Neural crest cell (in vitro differentiated cells): ENCODE measurements at places on chromosomes 12 and 14.

DNA sequence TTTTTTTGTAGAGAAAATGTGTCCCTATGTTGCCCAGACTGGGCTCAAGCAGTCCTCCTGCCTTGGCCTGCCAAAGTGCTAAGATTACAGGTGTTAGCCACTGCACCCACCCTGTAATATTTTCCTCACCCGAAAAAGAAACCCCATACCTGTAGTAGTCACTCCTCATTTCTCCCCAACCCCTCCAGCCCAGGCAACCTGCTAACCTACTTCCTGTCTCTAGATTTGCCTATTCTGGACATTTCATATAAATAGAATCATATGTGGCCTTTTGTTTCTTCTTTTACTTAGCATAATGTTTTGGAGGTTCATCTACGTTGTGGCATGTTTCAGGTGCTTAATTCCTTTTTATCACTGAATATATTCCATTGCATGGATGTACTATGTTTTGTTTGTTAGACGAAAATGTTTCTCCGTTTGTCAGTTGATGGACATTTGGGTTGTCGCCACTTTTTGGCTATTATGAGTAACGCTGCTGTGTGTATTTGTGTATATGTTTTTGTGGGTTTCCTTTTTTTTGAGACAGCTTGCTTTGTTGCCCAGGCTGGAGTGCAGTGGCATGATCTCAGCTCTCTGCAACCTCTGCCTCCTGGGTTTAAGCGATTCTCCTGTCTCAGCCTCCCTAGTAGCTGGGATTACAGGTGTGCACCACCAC lies 6.2 kb downstream of the ANKRD13A start:
- DNase-seq, result no peak

DNA sequence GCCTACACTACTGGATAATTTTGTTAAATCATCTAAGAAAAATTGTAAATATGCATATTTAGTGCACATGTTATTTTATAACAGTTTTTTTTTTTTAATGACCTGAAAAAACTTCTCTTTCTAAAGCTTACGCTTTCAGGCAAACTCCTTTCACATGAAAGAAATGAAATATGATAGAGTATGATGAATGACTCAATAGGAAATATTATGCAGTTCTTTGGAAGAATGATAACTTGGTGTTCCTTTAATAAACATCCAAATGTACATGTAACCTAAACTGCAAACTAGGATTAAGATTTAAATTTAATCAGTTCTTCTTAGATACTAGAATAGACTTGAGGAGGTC lies 136.6 kb downstream of the FGD4 start:
- DNase-seq, result no peak

DNA sequence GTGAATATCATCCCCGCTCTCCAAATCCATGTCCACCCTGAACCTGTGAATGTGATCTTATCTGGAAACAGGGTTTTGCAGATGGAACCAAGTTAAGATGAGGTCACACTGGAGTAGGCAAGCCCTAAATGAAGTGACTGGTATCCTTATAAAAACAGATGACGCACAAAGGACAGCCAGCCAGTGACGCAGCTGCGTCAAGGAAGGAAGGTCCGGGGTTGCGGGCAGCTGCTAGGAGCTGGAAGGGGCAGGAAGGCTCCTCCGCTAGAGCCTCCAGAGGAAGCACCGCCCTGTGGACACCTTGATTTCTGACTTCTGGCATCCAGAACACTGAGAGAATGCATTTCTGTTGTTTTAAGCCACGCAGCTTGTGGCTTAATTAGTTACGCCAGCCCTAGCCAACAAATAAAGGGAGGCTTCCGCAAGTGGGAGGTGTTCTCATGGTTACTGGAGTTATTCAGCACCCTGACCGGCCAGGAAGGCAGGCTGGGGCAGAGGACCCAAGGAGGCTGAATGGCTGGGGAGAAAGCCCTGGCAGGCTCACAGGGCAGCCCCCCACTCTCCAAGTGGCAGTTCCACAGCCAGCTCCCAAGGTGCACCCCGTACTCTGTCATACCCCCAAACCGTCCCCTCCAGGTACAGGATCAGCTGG lies 127.6 kb upstream of the NCOR2 start:
- no peak for DNase-seq

DNA sequence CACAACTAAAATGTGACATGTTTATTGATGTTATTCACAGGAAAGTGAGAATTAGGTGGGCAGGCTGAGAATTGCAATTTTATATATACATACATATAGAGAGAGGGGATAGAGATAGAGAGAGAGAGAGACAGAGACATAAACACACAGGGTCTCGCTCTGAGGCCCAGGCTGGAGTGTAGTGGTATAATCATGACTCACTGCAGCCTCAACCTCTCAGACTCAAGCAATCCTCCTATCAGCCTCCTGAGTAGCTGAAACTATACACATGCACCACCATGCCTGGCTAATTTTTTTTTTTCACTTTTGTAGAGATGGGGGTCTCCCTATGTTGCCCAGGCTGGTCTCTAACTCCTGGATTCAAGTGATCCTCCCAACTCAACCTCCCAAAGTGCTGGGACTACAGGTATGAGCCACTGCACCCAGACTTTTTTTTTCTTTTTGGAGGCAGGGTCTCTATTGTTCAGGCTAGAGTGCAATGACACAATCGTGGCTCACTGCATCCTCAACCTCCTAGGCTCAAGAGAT lies 49.1 kb downstream of the R3HDM2 start:
- DNase-seq, result no peak

DNA sequence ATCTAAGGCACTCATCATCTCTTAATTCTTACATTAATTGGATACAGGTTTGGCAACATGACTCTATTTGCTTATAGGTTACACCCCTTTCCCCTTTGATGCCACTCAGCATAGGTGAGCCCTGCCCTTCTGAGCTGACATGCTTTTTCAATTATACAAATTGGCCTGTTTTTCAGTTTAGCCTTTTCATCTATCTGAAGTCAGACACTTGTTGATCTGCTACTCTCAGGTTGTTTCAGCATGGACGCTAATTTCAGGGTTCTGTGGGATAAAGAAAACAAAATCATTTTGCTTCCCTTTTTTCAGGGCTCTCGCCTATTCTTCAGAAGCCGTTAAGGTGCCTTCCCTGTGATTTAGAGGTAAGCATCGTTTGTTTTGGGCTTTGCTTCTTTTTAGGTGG lies 55.3 kb downstream of the DACT1 start:
- no peak for DNase-seq

DNA sequence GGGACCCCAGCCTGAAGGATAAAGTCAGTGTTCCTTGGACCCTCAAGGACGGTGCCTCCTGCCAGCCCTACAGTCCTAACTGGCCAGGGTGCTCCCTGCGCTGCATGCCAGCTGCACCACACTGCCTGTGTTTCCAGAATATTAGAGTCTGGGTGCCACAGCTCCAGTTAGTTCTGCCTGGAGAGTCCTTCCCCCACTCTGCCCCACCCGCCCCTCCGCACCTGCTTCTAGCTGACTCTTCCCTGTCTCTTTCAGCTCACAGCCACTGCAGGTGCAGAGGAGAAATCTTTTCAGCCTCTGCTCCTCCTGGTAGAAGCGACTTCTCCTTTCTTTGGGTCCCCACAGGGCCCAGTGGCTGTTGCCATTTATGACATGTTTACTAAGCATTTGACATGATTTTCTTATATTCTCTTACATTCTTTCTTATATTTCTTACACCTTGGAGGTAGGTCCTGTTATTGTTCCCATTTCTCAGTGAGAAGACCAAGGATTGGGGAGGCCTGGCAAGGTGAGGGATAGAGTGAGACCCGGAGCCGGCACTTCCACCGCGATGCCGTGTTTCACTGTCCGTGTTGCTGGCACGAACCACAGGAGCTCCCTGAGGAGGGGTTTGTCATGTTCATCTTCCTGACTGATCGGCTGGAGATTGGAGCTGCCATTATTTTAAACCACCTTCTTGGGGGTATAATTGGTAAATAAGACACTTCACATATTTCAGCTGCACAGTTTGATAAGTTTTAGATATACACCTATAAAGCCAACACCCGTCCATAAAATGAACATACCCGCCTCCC lies 29.4 kb downstream of the SYNE3 start:
- DNase-seq, result no peak

DNA sequence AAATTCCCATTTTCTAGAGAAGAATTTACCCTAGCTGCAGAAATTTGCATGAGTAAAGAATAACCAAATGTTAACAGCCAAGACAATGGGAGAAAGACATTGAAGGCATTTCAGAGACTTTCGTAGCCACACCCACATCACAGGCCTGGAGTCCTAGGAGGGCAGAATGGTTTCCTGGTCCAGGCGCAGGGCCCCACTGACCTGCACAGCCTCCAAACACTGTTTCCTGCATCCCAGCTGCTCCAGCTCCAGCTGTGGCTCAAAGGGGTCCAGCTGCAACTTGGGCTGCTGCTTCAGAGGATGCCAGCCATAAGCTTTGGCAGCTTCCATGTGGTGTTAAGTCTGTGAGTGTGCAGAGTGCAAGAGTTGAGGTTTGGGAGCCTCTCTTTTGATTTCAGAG lies 6.5 kb upstream of the PRR4 start:
- no peak for DNase-seq

- no peak for DNase-seq
Measured at GRCh38 chr14:74155287-74155686, 70.5 kb downstream of the LIN52 start.

GRCh38 chr12:52220477-52220876 lies 12.6 kb upstream of the KRT7 start:
- DNase-seq, result no peak

GRCh38 chr14:100587086-100587762 lies at the start of gene BEGAIN:
Gene BEGAIN (minus strand): TSS chr14:100587417. CDS start chr14:100587290, 127 bp downstream.
- no peak for DNase-seq

DNA sequence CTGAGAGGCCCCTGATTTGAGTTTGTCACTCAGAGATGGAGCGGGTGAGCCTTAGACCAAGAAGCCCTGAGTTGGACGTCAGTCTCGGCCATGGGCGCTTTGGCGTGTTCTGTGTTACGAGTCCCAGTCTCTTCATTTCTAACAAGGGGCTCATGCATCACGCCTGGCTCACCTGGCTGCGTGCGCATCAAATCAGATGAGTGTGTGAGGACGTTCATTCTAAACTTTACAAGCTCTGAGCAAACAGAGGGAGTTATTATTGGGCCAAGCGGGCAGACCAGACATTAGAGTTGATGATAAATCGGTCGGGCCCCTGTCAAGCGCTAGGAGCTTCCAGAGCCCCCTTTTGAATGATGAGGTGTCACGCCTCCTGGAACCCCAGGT lies 117.2 kb downstream of the CALM1 start:
- no peak for DNase-seq

- no peak for DNase-seq
Measured at GRCh38 chr12:11960646-11961045, 110.1 kb upstream of the BCL2L14 start.

GRCh38 chr12:112537710-112538396 lies 119.1 kb downstream of the PTPN11 start:
- no peak for DNase-seq

DNA sequence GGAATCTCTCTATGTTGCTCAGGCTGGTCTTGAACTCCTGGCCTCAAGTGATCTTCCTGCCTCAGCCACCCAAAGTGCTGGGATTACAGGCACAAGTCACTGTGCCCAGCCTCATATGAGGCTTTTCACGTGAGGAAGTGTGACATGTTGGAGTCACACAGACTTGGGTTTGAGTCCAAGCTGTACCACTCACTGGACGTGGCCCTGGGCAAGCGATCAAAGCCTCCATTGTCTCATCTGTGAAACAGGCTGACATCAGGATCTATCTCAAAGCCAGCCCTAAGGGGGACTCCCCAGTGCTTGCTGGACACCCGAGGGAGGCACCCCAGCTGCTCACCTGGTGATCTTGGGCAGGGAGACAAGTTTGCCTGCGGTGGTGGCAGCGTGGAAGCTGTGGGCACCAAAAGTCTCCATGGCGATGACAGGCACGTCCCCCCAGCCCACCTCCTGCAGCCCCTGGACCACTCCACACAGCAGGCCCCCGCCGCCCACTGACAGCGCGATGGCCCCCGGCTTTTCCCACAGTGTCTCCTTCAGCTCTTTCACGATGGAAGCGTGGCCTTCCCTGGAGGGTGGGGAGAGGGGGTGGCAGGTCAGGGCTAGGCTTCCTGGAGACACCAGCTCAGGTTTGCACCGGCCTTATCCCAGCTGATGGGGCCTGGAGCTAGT lies 6.7 kb downstream of the SDS start:
- DNase-seq, result no peak

- DNase-seq, result no peak
Measured at GRCh38 chr14:22378181-22378580, 210.8 kb downstream of the DAD1 start.

DNA sequence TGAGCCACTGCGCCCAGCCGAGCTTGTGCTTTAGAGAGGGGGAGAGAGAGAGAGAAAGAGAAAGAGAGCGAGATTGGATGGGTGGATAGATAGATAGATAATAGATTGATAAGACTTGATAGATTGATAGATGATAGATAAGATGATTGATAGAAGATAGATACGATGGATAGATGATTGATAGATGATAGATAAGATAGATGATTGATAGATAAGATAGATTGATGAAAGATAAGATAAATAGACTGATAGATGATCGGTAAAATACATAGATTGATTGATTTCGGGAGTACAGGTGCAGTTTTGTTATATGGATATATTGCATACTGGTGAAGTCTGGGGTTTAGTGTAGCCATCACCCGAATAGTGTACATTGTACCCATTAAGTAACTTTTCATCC lies 65.9 kb downstream of the SPRING1 start:
- no peak for DNase-seq

DNA sequence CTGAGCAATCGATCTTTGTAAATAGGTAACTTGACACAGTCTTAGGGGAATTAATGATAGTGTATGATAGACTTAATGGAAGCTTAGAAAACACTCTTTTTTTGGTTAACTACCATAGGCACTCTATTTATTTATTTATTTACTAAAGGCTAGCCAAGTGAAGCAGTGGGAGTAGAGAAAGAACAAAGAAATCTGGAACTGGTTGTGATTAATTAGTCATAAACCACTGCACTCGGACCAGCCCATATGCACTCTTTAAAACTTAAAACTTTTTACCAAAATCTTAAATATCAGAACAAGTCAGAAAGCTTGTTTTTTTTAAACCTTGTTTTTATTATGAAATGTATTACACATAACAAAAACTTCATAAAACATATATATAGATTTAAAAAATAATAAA lies 49.5 kb upstream of the SRP54 start:
- DNase-seq, result no peak

DNA sequence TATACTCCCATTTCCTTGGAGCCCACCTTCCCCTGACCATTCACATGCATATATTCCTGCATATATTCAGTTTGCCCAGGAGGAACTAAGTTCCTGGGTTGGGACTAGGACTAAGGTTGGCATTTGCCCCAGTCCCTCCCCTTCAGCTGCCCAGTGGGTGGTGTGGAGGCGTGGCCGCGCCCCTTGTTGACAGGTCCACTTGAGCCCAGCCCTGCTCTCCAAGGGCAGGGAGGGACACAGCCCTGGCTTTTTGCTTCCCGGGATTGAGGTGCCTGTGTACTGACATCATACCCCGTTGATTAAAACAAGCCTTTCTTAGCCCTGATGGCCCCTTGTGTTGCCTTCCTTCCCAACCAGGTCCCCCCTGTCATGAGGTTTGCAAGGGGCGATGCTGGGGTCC lies 7.3 kb downstream of the ERBB3 start:
- no peak for DNase-seq

DNA sequence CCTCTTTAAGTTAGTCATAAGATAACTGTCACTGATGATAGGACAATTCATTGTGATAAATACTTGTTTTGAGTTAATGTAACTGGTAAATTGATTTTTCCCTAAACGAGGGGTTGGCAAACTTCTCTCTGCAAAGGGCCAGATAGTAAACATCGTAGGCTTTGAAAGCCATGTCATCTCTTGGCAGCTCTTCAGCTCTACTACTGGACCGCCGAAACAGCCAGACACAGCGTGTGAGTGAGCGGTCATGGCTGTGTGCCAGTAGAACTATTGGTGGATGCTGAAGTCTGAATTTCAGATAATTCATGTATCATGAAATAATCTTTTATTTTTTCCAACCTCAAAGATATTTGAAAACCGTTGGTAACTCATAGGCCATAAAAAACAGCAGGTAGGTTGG lies 9.9 kb downstream of the PIWIL1 start:
- no peak for DNase-seq
